Activated T-cell treated with anti-CD3 and anti-CD28 coated beads, Interleukin-2, amount 50 U/mL, for 72 hours (primary cell): ENCODE measurements at places on chromosomes 6 and 20. TPM values are rescaled to one million over a fixed set of nuclear protein-coding genes. Genes with fewer than 3 reads are reported as not detected.

DNA sequence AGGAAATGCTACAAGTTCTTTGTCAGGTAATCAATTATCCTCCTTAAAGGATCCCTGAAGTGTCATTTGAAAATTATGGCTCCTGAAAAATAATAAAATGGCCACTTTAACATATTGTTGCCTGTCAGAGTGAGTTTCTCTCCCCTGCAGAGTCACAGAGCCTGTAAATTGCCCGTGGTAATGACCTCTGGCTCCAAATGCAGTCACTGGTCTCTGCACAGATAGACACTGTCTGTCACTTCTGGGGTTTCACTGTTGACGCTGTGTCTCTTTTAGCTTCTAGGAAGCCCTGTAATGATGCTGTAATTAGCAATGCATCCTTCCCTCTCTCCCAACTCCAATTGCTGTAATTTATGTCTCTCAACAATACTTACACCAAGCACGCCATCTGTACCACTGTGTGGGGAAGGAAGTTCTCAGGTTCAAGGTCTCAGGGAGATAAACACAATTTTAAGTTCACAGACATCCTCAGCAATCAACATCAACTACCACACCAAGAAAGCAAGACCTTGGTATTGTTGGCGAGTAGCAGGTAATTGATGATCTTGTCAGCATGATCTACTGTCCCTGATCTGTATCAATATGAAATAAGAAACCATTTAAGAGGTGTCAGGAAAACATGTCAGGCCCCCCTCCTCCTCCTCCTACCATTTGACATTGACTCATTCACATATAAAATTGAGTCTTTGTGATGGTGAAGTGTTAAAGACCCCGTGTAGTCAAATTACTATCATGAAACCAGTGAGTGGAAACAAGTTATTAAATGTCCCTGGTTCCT is 91.2 kb upstream of the SULF2 start:
- peaks cover 12% of the 10 kb centered on the region for H3K27me3 ChIP-seq
- no peak for DNase-seq
- H3K36me3 ChIP-seq, result no peaks in the 10 kb centered on the region
- no peak overlapping the region for H3K27ac ChIP-seq

DNA sequence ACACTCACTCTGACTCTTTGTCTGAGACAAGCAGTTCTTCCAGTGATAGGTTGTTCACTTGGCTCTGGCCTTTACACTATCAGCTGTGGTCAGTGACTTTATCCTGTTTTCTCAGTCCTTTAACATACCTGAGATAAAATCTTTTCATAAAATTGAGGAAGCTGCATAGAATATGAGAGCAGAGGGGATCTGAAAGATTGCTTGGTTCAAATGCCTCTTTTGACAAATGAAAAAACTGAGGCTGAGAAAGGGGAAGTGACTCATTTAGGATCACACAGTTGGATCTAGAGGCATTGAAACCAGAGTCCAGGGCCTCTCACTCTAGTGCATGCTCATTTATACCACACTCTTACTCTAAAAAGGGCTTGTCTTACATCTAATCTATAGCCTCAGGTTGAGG is 277.0 kb upstream of the TBX18 start:
- H3K4me1 ChIP-seq, result no peaks in the 10 kb centered on the region
- H3K27ac ChIP-seq, result no peak overlapping the region
- no peaks in the 10 kb centered on the region for H3K36me3 ChIP-seq
- H3K4me3 ChIP-seq, result no peak overlapping the region

DNA sequence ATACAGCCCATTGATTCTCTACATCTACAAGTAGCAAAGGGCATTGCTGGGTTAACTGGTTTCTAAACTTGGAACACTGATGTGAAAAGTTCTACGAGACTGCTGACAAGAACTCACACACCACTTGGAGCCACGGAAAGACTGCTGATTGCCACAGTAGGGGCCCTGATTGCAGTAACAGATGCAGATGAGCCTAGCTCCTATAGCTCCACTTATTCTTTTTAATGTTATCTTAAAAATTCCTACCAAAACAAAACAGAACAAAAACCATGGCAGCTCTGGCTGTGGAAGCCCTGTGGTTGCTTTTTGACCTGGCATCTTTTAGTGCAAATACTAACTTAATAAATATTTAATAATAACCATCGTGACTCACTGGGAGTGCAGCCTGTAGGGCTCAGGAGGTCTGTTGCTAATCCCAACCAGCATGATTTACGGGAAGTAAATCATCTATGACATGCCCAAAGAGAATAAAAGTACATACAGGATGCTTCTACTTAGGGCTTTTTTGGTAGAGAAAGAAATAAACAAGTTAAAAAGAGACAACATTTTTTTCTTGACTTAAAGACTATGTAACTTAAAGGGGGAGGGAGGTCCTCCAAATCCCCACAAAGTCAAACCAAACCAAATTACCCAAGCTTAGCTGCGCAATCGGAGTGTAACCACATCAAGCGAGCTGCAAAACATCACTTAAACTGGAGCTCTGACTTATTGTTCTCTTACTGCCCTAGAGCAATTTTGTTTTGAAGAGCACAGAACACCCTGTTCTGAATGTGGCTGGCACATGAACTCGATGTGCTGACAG is 87.2 kb downstream of the FKBP5 start:
- H3K36me3 ChIP-seq, result peaks cover 32% of the 10 kb centered on the region
- peak overlapping the region; percentile 66 for H3K4me3 ChIP-seq
- H3K27ac ChIP-seq, result peak overlapping the region; percentile 93

GRCh38 chr6:26412228-26412627 is 10.2 kb downstream of the BTN3A1 start:
- H3K4me1 ChIP-seq, result peaks cover 7% of the 10 kb centered on the region
- no peaks in the 10 kb centered on the region for H3K27me3 ChIP-seq
- peaks cover 9% of the 10 kb centered on the region for H3K36me3 ChIP-seq
- DNase-seq, result no peak
- no peak overlapping the region for H3K4me3 ChIP-seq

- H3K4me3 ChIP-seq, result no peak overlapping the region
- no peak overlapping the region for H3K27ac ChIP-seq
- DNase-seq, result no peak
- no peaks in the 10 kb centered on the region for H3K4me1 ChIP-seq
Measured at GRCh38 chr6:7528565-7528964, 12.9 kb upstream of the DSP start.

- H3K27ac ChIP-seq, result no peak overlapping the region
- H3K4me3 ChIP-seq, result no peak overlapping the region
- peaks cover 30% of the 10 kb centered on the region for H3K27me3 ChIP-seq
- DNase-seq, result no peak
Measured at GRCh38 chr6:105890521-105891244, 195.5 kb upstream of the PRDM1 start.

GRCh38 chr6:56334937-56335336 is 87.6 kb upstream of the COL21A1 start:
- no peaks in the 10 kb centered on the region for H3K36me3 ChIP-seq
- H3K4me1 ChIP-seq, result no peaks in the 10 kb centered on the region
- DNase-seq, result no peak
- H3K4me3 ChIP-seq, result no peak overlapping the region
- H3K27me3 ChIP-seq, result peaks cover 6% of the 10 kb centered on the region

DNA sequence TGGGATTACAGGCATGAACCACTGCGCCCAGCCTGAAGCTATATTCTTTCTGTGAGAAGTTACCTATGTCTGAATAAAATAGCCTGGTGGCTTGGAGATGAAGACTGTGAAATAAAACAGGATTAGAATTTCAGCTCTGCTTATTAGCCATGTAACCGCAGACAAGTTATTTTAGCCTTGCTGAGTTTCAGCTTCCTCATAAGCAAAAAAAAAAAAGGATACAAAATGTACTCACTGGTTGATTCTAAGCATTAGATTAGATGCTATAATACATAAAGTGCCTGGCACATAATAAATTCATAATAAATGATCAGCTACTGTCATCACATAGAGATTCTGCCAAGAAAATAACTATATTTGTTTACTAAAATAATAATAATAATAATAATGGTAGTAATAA is 98.8 kb downstream of the EPB41L2 start:
- no peaks in the 10 kb centered on the region for H3K36me3 ChIP-seq
- H3K4me3 ChIP-seq, result no peak overlapping the region
- no peak overlapping the region for H3K27ac ChIP-seq
- no peak for DNase-seq
- H3K27me3 ChIP-seq, result no peaks in the 10 kb centered on the region

DNA sequence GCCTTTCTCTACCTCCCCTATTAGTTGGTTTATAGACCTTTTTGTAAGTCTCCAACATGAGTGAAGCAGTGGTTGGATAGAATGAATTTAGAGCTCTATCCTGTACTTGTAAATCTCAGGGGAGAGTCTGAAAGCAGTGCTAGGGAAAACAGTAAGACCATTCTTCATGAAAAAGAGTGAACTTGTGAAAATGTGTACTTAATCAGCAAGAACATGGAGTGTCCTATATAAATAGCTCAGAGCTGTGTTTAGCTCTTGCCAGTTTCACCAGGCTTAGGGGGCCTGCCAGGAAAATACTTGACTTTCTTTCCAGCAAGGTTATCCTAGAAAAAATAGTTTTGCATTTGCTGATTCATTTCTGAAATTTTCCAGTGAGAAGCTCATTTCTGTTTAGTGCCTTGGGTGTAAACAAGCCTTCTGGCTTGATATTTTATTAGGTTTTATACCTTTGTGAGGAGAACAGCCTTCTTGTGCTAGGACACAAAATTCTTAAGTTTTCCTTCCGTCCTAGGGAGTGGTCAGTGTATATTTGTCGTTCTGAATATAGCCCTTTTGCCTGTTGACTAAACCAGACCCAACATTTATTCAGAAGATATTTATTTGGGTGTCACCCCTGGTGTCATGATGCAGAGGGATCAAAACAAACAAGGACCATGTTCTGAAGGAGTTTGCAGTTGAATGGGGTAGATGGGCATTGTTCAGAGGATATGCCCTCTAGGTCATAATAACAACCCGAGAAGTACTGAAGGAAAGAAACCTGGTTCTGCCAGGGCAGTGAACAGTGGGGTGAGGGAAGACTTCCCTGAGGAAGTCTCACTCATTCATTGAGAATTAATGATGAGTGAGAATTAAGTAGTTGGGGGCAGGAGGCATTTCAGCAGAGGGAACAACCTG is 7.6 kb downstream of the ARFGEF2 start:
- H3K36me3 ChIP-seq, result peaks cover 3% of the 10 kb centered on the region
- no peaks in the 10 kb centered on the region for H3K27me3 ChIP-seq
- no peak for DNase-seq
- peaks cover 27% of the 10 kb centered on the region for H3K4me1 ChIP-seq
- H3K4me3 ChIP-seq, result no peak overlapping the region
- H3K27ac ChIP-seq, result no peak overlapping the region

DNA sequence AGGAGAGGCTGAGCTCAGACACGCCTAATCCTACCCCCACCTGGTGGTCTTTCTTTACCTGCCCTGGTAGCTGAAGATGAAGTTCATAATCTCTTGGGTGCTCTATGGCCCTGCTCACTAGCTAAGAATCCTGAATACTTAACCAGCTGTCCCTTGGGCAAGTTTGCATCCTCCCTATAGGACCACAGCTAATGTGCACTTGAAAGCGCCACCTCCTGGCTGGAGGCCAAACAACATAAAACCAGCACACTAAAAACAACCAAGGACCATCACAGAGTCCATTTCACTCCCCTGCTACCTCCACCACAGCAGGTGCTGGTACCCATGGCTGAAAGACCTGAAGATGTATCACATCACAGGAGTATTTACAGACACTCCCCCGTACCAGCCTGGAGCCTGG is 155.5 kb upstream of the SLC24A3 start:
- peaks cover 5% of the 10 kb centered on the region for H3K36me3 ChIP-seq
- no peak overlapping the region for H3K27ac ChIP-seq
- H3K4me3 ChIP-seq, result no peak overlapping the region
- H3K27me3 ChIP-seq, result peaks cover 7% of the 10 kb centered on the region
- peak; percentile 1 for DNase-seq

DNA sequence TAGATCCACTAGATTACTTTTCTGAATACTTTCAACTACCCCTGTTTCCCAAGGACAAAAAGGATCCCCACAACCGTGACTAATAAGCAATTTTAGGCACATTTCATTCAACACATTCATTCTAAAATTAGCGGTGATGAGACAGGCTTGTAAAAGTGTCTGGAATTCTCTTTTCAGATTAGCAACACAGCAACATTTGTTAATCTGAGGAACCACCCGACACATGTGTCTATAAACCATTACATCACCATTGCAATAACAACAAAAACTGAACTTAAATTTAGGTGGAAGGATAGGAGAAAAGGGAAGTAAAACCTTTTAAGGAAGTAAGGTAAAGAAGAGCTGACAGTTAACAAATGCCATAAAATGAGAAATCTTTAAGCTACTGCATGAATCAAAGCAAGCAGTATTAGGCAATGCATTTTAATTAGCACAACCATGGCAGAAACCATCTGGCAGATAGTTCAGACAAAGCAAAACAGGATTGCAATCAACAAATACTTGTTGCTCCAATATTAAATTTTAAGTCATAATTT is 49.1 kb downstream of the MAP3K7 start:
- H3K27me3 ChIP-seq, result no peaks in the 10 kb centered on the region
- H3K4me3 ChIP-seq, result no peak overlapping the region
- H3K36me3 ChIP-seq, result no peaks in the 10 kb centered on the region
- H3K27ac ChIP-seq, result no peak overlapping the region
- no peak for DNase-seq

GRCh38 chr6:139708337-139709199 is 334.1 kb upstream of the CITED2 start:
- DNase-seq, result no peak
- no peaks in the 10 kb centered on the region for H3K36me3 ChIP-seq
- H3K27ac ChIP-seq, result no peak overlapping the region
- H3K4me1 ChIP-seq, result no peaks in the 10 kb centered on the region
- H3K4me3 ChIP-seq, result no peak overlapping the region
- no peaks in the 10 kb centered on the region for H3K27me3 ChIP-seq

- H3K27me3 ChIP-seq, result no peaks in the 10 kb centered on the region
- H3K4me3 ChIP-seq, result no peak overlapping the region
- H3K27ac ChIP-seq, result no peak overlapping the region
Measured at GRCh38 chr20:8983478-8984345, 85.2 kb upstream of the PLCB4 start.

GRCh38 chr6:305371-306206 is 13.3 kb downstream of the DUSP22 start:
- no peak overlapping the region for H3K27ac ChIP-seq
- H3K4me3 ChIP-seq, result no peak overlapping the region
- H3K27me3 ChIP-seq, result no peaks in the 10 kb centered on the region
- peaks cover 6% of the 10 kb centered on the region for H3K4me1 ChIP-seq

- H3K27me3 ChIP-seq, result peaks cover 7% of the 10 kb centered on the region
- H3K27ac ChIP-seq, result no peak overlapping the region
- H3K4me3 ChIP-seq, result no peak overlapping the region
- DNase-seq, result peak; percentile 15
- peaks cover 3% of the 10 kb centered on the region for H3K36me3 ChIP-seq
Measured at GRCh38 chr20:30811885-30812671, 445.4 kb upstream of the DEFB115 start.

DNA sequence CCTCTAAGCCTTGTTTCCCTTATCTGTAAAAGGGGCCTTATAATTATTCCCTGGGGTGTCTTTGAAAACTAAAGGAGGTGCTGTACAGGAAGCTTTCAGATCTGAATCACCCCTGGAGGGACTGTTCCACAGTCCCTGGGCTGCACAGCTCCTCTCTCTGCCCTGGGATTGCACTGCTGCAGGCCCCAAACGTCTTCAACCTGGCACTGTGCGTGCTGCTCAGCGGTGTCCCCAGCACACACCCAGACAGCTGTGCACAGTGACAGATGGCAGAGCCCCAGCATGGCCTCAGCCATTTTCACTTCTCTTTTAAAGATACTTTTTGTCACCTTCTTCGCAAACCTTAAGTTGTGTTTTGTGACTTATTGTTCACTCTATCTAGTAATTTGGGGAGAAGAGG is 50.7 kb upstream of the INSM1 start:
- no peaks in the 10 kb centered on the region for H3K36me3 ChIP-seq
- H3K4me3 ChIP-seq, result no peak overlapping the region
- no peak for DNase-seq
- no peak overlapping the region for H3K27ac ChIP-seq

The SLC17A2 gene
- total RNA-seq, result not detected

The CLPSL1 gene
- total RNA-seq, result not detected

The TTK gene
- total RNA-seq, result 34.8 TPM

The APOBEC2 gene
- total RNA-seq, result not detected

The TMEM151B gene
- not detected for total RNA-seq

The GPR6 gene
- total RNA-seq, result not detected

The HLA-DQB1 gene
- 2.9 TPM for total RNA-seq

The C6orf132 gene
- total RNA-seq, result 0.26 TPM

The TFAP2D gene
- total RNA-seq, result not detected
